ENCODE measurements at places on chromosomes 11 and 22.

DNA sequence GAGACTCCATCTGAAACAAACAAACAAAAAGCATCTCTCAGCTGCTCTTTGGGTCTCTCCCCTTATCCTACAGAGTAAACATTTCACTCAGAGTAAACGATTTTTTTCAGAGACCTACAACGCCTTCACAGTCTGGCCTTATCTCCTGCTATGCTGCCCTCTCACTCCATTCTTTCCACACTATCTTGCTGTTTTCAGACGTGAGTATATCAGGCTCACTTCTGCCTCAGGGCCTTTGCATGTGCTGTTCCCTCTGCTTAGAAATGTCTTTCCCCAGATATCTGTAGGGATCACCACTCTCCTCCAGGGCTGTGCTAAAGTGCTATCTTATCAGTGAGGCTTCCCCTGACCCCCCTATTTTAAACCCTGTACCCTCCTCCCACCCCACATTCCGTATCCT lies 6.5 kb downstream of the RIBC2 start:
- no peak for DNase-seq

- DNase-seq, result no peak
Measured at GRCh38 chr22:49773531-49773930, 54.1 kb downstream of the BRD1 start.

- DNase-seq, result peak; percentile 82
Measured at GRCh38 chr22:46150655-46151477, 540 bp downstream of the PPARA start.

GRCh38 chr11:87299041-87299481 lies 261.3 kb downstream of the TMEM135 start:
- DNase-seq, result no peak

Data from B cell (primary cell).